ACHN (cell line): ENCODE measurements at places on chromosomes 4 and X.

- DNase-seq: no peak
Measured at GRCh38 chrX:9745417-9746115, 20.1 kb downstream of the GPR143 start.

GRCh38 chr4:157819693-157820464 is 352.9 kb downstream of the GASK1B start:
- no peak for DNase-seq

DNA sequence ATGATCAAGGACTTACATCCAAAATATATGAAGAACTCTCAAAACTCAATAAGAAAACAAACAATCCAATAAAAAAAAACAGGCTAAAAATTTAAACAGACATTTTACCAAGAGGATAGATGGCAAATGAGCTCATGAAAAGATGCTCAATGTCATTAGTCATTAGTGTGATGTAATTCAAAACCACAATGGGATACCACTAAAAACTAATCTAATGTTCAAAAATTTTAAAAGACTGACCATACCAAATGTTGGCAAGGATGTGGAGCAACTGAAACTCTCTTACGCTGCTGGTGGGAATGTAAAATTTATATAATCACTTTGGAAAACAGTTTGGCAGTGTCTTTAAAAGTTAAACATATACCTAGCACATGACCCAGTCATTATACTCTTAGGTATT is 43.7 kb downstream of the RPS6KA6 start:
- DNase-seq: no peak

DNA sequence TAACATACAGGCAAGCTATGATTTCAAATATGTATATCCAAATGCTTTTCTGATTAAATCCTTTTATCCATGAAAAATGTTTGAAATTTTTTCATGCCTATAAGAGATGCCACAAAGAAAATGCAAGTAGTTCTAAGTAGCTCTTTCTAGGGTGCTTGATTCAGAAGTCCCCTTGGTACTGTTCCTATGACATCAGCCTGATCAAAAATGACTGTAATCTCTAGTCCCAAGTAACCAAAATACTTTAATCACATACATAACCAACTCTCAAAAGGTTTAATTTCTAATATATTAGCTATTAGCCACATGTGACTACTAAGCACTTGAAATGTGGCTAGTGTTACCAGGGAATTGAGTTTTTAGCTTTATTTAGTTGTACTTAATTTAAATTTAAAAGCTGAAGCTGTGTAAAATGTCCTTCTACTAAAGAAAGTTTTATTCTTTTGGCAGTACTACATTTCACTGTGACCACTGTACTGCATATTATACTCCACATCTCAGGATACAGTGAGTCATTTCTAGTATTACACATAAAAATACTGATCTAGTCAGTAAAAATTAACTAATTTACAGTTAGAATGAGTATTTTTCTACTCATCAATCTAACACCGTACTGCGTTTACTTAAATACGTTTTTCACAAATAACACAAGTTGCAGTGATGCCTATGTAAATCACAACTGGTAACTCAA is 33.9 kb downstream of the FBXW7 start:
- DNase-seq: no peak

DNA sequence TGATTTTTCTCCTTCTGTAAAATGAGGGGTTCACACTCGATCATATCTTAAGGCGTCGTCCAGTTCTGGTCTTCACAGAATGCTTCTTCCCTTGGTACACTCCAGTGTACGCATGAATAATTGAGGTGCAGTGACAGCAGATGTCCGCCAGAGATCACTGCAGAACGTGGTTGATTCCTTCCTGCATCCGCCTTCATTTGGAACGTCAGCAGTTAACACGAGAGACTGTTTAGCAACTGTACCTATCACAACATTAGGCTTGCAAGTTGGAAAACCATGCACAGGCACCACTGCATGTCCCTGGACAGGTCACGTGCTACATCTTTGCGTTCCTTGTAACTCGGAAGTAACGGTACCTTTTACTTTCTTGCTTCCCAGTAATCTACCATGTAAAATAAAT is 66.0 kb upstream of the GEMIN8 start:
- peak; percentile 7 for DNase-seq

DNA sequence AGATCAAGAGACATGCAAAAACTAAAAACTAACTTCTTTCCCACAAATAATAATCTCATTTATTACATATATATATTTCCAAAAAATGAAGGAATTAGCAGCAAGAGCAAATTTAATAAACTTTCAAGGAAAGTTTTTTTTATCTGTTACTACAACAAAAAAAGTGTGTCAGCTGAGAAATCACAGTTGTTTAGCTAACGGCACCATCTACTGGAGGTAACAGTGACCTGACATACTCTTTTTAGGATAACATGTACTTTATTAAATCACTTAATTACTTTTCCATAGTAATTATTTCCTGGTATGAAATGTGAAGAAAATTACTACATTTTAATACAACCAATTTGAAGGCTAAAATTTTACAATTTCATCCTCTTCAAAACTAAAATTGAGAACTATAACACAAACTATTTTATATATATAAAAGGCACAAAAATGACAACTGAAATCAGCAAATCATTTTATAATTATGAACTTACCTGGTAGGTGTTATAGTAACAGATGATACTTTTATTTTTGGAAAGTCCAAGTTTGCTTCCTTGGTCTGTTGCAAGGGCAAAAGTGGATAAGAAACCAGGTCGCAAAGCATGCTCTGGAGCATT is 9.1 kb downstream of the LAMTOR3 start:
- DNase-seq: peak; percentile 53

- no peak for DNase-seq
Measured at GRCh38 chrX:31166416-31166815, 94.6 kb upstream of the FTHL17 start.

- DNase-seq: no peak
Measured at GRCh38 chr4:98606894-98607293, 51.5 kb downstream of the TSPAN5 start.

GRCh38 chr4:13483136-13483767 is 888 bp downstream of the RAB28 start:
- DNase-seq: peak; percentile 15

DNA sequence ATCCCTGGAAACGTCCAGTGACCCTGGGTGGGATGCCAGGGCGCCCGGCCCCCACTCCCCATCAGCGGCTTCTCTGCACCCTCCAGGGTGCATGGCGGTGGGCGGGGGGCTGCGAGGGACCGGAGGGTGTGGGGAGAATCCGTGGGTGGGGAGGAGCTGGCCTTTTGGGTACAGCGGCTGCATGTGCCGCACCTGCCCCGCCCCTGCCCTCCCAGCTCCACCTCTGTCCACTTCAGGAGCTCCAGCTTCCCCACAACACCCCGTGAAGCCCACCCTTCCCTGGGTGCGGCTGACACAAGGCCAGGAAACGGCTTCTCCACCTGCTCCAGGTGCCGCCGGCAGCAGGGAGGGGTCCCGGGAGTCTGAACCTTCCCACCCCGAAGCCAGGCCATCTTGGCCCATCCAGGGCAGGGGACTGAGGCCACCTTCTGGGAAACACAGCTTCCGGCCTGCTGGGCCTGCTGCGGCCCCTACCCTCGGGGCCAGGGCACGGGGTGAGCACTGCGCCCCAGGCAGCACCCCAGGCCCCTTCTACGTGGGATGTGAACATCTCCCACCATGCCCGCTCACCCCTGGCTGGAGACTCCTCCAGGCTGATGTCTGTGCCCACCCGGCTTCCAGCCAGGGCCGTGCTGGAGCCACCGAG is 34.6 kb downstream of the CPLX1 start:
- DNase-seq: no peak

DNA sequence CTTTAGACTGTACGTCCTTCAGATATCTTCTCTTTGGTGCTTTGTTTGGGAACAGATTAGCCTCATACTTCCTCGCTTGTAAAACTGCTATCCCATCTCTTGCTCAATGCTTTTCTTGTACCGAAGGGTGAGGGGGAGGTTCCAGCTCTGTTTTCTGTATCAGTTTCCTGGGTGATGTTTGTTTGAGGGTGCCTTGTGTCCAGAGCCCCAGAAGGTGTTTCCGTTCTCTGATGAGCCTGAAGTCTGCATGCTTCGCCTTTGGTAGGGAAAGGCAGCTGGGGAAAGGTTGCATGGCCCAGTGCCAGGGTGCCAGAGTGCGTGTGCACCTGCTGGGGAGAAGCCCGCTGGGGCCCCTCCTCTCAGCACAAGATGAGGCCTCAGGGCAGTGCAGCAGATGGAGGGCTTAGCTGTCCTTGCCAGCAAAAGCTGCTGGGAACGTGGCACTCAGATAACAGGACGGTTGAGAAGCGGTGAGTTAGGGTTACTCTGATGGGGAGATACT is 73.7 kb downstream of the TBL1X start:
- DNase-seq: no peak

DNA sequence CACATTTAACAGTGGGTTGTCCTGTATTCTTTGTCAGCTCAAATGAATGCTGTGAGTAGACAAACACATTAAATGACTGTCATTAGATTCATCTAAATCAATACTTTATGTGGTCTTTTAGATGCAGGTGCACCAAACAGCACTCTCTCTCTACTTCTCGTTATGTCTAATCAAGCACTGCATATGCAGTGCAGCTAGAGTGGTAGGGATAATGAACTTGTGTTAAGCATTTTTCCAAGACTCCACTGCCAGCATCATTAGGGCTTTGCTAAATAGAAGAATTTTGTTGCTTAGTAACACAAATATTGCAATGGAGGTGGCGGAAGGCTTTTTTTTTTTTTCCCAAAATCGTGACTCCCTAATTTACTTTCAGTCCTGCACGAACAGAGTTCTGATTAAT is 447.0 kb upstream of the GALNT7 start:
- DNase-seq: no peak

DNA sequence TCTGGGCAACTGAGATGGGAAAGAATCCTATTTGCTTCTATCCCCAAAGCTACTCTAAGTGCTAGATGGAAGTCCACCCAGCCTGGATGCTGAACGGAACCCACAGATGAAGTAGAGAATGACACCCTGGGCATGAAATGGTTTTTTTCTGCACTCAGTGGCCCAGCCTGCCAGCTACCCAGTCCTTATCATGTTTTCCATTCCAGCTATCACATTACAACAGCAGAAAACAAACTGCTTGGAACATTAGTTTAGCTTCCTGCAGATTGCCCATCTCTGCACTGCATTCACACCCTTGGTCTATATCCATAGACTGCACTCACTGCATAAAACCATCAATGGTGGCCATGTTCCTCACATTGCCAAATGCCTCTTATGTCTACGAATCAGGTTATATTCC is 79.1 kb downstream of the NYX start:
- DNase-seq: no peak

DNA sequence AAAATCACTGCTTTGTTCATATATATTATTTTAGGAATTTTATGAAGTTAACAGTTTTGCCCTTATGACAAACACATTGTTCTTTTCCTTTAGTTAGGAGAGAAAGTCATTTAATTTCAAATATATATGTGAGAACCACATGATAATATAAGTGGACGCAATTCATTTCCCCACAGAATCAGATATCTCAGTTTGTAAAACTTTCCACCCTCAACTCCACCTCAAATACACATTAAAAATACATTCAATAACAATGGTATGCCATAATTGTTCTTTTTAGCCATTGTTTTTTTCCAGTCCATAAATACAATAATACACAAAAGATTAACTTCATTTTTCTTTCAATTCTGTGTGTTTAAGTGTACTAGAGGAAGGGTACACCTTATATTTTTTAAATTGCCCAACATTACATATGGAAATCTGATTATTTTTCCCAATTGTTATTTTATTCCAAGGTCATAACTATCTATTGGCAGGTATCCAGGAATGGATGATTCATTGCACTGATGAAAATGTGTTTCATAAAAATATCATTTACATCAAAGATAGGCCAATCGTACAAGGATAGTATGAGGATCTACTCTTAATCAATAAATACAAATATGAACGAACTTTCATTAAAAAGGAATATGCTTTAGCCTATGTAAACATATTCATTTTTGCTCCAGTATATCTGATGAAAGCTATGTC is 125.0 kb downstream of the PPP3CA start:
- DNase-seq: no peak

DNA sequence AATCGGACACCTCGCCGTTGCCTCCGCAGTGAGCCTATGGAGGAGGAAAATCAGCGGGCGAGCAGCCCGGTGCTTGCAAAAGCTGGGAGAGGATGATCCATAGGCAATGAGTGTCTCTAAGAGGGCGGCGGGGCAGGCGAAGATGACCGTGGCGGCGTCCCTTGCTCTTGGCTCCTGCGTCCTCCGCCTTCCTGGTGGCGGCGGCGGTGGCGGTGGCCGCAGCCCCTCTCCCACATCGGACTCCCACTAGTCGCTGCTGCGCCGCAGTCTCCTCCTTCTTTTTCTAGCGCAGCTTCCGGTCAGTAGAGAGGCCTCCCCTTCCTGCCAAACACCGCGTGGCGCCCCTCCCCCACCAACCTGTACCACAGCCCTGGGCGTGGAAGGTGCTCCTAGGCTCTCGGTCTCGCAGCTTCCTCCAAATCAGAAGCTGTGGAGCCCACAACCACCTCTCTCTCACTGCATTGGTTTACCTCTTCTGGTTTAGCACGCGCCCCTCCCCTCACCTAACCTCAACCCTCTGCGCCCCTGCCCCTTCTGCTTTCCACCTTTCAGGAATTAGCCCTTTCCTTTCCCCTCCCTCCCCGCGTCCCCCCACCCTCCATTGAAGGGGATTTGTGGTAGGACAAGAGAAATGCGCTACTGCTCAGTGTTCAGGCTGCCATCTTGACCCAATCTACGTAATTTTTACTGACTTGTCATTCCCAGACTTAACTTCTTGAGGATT is at the start of gene SPIN3:
Gene SPIN3, minus strand, starts transcription at position 271 of the 724 bp plus-strand sequence. CDS start 594 bp downstream, outside the sequence.
- DNase-seq: peak; percentile 78

GRCh38 chr4:77172336-77172735 is 15.3 kb downstream of the CCNG2 start:
- DNase-seq: peak; percentile 72

DNA sequence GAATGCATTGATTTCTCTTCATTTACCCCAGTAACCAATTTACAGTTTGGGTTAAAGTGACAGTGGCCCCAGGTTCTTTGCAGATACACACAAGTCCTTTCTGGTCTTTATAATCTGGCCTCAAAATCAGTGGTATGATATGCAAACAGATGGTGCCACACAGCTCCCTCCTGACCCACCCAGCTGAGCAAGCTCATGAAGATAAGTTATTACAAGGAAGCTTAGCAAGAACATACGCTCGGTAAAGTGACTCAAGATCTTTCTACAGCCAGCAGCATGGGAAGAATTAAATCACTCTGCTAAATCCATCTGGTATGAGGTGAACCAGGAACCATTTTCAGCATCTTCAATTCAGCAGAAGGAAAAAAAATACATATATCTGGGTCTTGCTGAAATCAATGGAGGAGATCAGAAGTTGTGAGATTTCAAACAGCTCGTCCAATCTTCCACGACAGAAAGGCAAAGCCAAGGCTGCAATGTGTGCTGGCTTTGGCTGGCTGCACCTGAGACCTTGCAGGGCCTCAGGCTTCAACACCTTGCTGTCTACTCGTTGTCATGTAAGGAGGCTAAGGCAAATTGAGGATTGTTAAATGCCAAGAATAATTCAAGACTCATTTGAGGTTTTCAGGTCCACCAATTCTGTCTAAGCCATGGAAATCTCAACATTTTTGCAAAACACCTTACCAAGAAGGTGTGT is 28.2 kb downstream of the SEL1L3 start:
- DNase-seq: no peak

DNA sequence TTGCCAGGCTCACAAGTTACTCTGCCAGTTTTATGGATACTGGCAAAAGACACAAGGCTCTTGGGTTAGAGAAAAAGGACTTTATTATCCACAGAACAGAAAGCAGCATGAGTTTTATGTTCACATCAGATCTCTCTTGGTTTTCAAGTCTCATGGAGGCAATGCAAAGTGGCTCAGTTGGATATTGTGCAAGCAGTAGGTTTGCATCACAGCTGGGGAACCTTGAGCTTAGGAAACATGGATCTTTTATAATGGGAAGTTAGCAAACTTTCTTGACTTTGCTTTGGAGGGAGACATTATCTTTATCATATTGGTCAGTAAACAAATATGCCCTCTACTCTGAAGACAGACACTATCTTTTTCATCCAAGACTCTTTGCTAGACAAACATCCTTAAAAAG is 109.2 kb upstream of the GRPR start:
- no peak for DNase-seq
